ENCODE measurements at places on chromosomes 3 and 15.

- DNase-seq: no peak
These were observed 51.9 kb upstream of the FLNB start for GRCh38 chr3:57956119-57956832.

GRCh38 chr3:48187579-48188265 is 495 bp downstream of the CDC25A start:
- DNase-seq: peak; percentile 22

- no peak for DNase-seq
These were observed 21.5 kb downstream of the LARS2 start for GRCh38 chr3:45409921-45410320.

DNA sequence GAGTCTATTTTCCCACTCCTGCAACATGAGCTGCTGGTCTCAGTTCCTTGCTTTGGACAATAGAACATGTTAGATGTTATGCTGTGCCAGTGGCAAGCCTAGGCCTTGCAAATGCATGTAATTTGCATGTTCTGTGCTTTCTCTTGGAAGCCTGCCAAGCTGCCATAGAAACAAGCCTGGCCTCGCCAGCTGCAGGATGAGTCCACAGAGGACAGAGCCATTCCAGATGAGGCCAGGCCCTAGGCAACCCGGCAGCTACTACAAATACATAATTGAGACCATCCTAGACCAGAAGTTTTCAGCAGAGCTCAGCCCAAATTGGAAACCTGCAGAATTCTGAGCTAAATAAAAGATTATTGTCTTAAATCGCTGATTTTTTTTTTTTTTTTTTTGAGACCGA is 39.6 kb downstream of the TRIM69 start:
- DNase-seq: peak; percentile 7

DNA sequence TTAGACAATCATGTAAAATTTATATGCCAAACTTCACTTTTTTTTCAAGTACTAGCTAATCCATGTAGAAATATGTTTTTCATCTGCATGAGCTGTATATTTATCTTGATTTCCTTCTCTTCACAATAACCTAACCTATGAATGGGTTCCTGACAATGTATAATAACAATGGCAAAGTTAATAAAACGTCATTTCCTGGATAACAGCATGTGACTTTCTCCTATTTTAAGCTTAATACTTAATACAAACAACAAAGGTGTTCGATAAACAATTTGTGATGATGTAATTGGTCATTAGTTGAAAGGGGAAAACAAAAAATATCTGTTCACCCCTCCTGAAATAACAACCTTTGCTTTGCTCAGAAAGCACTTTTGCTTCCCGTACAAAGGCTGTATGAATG is 20.4 kb downstream of the CD200 start:
- no peak for DNase-seq

GRCh38 chr15:58770519-58770856 is 614 bp upstream of the MINDY2 start:
- DNase-seq: peak; percentile 63

- no peak for DNase-seq
These were observed 182.1 kb downstream of the ARRDC4 start for GRCh38 chr15:98142572-98142971.

- no peak for DNase-seq
These were observed 289.1 kb upstream of the SUCLG2 start for GRCh38 chr3:67943546-67943945.
